ENCODE measurements at places on chromosomes 2 and 18.
A peak's percentile ranks its signal among the peaks of the same experiment; 100 is the strongest.

GRCh38 chr2:235092433-235093223 is 140.8 kb downstream of the SH3BP4 start:
- no peak overlapping the region for H3K27ac ChIP-seq
- H3K4me3 ChIP-seq: no peak overlapping the region
- no peaks in the 10 kb centered on the region for H3K4me1 ChIP-seq
- no peaks in the 10 kb centered on the region for H3K27me3 ChIP-seq
- H3K36me3 ChIP-seq: no peaks in the 10 kb centered on the region

DNA sequence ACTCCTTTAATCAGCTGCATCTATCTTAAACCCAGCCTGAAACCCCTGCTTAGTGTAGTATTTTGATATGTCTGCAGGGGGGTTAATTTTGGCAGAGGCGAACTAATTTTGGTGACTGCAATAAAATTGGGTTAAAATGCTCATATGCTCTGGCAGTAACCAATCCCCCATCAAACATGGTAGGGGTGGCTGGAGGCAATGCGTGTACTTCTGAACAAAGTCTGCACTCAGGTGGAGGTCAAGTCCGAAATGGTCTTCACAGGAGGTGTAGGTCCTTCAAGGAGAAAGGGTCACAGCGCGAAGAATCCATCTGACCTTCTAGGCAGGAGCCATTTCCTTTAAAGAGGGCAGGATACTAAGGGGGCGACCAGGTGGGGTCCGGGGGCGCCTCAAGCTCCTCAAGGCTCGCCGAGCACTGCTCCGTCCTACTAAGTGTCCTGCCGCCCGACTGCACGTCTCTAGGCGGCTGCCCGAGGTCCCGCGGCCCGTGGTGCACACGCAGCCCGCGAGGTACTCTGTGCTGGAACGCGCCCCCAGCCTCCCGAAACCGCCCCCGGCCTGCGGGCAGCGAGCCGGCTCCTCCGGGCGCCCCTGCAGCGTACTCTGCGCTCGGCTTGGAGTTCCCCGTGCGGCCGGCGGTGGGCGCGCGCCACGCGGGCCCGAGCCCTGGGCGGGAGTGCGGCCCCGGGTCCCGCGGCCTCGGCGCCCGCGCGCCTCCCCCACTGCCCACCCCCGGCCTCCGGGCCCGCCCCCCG is 1.7 kb upstream of the LDLRAD4 start:
- H3K4me1 ChIP-seq: peaks cover 6% of the 10 kb centered on the region
- DNase-seq: peak; percentile 80
- no peak overlapping the region for H3K27ac ChIP-seq
- H3K27me3 ChIP-seq: peaks cover 28% of the 10 kb centered on the region

GRCh38 chr2:189086710-189087109 is 92.9 kb downstream of the COL5A2 start:
- DNase-seq: no peak
- peaks cover 94% of the 10 kb centered on the region for H3K36me3 ChIP-seq
- H3K4me1 ChIP-seq: no peaks in the 10 kb centered on the region
- no peak overlapping the region for H3K27ac ChIP-seq

- DNase-seq: no peak
- no peaks in the 10 kb centered on the region for H3K36me3 ChIP-seq
- H3K27ac ChIP-seq: no peak overlapping the region
- no peaks in the 10 kb centered on the region for H3K4me1 ChIP-seq
- H3K27me3 ChIP-seq: no peaks in the 10 kb centered on the region
Observed at GRCh38 chr2:18312818-18313217, 247.6 kb downstream of the RDH14 start.

DNA sequence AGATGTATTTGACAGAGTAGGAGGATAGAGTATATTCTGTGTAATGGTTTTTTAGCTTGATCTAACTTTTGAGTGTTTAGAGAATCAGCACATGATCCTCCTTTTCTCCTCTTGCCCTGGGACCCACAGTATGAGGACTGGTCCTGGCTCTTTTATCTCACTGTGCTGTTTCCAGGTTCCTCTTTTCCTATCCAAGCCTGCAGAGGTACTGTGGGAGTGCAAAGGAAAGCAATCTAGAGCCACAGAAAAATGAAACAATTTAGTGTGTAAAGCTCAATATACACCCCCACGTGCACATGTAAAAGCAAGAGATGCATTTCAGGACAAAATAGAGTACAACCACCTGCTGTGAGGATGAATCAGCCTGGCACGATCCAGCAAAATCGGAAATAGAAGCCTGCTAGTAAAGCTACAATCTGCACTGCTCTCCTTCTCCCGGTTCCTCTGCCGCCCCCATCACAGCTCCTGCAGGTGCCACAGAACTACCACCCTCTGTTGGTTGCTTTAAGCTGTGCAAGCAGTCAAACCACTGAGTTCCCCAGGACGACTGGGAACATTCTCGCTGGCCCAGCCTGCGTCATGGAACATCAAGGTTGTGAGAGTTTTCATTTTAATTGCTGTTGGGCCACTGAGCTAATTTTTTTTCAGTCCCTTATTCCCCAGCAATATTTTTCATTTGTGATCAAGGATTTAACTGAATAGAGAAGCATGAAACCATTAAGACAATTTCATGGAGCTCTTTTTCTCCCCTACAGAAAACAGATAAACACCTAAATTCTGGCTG is 47.8 kb upstream of the MAPRE3 start:
- no peaks in the 10 kb centered on the region for H3K4me1 ChIP-seq
- no peak overlapping the region for H3K27ac ChIP-seq
- no peak overlapping the region for H3K4me3 ChIP-seq
- H3K27me3 ChIP-seq: no peaks in the 10 kb centered on the region
- H3K36me3 ChIP-seq: no peaks in the 10 kb centered on the region

DNA sequence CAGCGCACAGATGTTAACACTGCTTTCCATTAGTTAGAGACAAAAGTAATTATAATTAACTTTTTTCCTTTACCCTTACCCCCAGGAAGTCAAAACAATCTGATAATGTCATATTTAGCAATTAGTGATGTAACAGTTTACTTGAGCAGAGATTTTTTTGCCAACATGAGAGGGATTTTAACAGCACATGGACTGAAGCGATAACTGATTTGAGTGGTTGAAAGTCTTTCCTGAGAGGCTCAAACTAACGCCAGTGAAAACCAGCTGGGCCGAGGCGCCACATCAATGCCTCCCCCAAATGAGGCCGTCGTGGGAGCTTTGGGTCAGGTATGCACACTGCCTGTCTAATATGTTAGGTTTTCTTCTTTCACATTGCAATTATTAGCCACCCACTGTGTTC is 469.9 kb upstream of the SMIM21 start:
- H3K27ac ChIP-seq: no peak overlapping the region
- H3K36me3 ChIP-seq: no peaks in the 10 kb centered on the region
- no peaks in the 10 kb centered on the region for H3K4me1 ChIP-seq
- no peak for DNase-seq

- H3K27me3 ChIP-seq: no peaks in the 10 kb centered on the region
- H3K4me1 ChIP-seq: no peaks in the 10 kb centered on the region
- H3K27ac ChIP-seq: no peak overlapping the region
Observed at GRCh38 chr2:227308784-227309183, 16.3 kb upstream of the MFF start.

- H3K4me1 ChIP-seq: no peaks in the 10 kb centered on the region
- no peaks in the 10 kb centered on the region for H3K36me3 ChIP-seq
- DNase-seq: no peak
Observed at GRCh38 chr2:17322461-17322860, 195.8 kb downstream of the RAD51AP2 start.

DNA sequence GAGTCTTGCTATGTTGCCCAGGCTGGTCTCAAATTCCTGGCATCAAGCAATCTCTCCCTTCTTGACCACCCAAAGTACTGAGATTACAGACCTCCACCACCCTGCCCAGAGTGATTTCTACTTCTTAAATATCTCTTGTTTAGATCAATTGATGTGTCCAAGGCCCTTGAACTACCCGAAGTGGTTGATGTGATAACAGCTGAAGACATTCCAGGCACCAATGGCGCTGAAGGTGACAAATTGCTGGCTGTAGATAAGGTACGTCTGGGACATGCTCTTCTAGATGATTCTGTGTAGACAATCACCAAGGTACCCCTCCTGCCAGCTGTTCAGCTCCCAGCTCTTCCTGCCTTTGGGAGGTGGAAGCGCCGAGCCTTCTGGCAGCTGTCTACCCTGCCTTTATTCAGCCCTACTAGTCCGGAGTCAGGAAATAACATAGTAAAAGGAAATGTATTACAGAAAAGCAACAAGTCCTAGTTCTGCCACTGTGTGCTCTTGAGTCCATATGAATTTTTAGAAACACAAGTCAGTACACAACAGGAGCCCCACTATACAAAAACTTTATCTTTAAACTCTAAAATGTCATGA is 61.3 kb upstream of the BZW1 start:
- no peak overlapping the region for H3K27ac ChIP-seq
- no peaks in the 10 kb centered on the region for H3K27me3 ChIP-seq
- H3K4me1 ChIP-seq: peaks cover 6% of the 10 kb centered on the region
- H3K4me3 ChIP-seq: no peak overlapping the region
- DNase-seq: no peak

- peaks cover 3% of the 10 kb centered on the region for H3K4me1 ChIP-seq
- no peak overlapping the region for H3K27ac ChIP-seq
- no peak overlapping the region for H3K4me3 ChIP-seq
- H3K36me3 ChIP-seq: no peaks in the 10 kb centered on the region
- no peaks in the 10 kb centered on the region for H3K27me3 ChIP-seq
Observed at GRCh38 chr2:47719099-47719498, 63.8 kb upstream of the MSH6 start.

- peaks cover 2% of the 10 kb centered on the region for H3K4me1 ChIP-seq
- DNase-seq: no peak
- no peaks in the 10 kb centered on the region for H3K27me3 ChIP-seq
- H3K27ac ChIP-seq: no peak overlapping the region
Observed at GRCh38 chr2:48145845-48146452, 239.7 kb upstream of the FBXO11 start.

DNA sequence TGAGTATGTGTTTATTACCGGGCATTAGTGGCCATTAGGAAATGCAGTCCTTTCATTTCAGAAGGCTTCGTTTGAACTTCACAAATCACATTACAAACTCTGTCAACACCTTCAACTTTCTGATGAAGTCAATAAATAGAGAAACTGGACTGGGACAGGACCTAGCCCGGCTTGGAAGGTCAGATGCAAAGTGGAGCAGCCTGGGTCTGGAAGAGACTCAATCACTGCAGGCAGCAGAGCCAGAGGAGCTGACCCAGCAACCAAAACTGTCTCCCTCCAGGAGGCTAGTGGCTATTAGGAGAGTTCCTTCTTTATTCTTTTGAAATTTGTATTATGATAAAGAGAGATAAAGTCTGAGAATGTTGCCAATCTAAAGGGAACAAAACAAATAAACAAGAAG is 167.2 kb upstream of the SPOPL start:
- no peak overlapping the region for H3K4me3 ChIP-seq
- H3K27me3 ChIP-seq: no peaks in the 10 kb centered on the region
- H3K36me3 ChIP-seq: no peaks in the 10 kb centered on the region

DNA sequence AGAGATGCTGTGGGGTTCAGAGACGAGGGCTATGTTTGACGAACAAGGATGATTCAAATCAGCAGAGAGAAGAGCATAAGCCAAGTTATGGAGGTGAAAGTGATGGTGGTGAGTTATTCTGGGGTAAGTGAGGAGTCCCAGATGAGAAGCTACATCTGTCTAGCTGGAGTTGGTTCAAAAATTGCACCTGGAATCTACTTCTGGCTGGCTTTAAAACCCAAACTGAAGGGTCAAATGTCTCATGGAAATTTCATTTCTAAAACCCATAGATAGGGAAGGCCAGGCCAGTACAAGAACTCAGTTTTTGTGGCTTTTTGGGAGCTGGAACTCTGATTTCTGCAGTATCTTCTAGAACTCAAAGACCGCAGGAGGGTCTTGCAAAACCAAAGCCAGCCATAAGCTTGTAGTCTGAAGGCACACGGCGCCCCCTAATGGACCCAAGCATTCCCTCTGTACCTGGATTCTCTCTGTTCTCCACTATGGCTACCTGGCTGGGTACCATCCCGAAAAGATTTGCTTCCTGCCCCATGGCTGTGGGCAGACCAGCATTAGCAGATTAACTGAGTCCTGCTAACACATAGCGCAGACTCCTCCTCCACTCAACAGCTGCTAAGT is 229.1 kb upstream of the SLC14A2 start:
- H3K4me1 ChIP-seq: peaks cover 10% of the 10 kb centered on the region
- H3K27me3 ChIP-seq: no peaks in the 10 kb centered on the region
- no peak overlapping the region for H3K27ac ChIP-seq
- H3K4me3 ChIP-seq: no peak overlapping the region
- peak; percentile 90 for DNase-seq

DNA sequence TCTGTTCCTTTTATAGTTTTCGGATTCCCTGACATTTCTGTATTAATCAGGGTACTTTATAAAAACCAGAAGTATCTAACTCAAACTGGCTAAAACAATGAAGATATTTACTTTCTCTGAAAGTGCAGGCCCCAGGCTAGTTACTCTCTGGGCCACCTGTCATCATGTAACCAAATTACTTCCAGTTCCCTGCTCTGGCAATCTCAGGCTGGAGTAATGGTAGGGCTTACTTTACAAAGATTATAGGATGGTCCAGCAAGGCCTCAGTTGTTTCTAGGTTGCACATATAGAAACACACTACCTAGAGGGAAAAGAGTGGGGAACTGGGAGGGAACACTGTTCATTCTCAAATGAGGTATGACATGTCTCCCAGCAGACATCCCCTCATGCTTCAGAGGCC is 74.8 kb downstream of the CHST9 start:
- no peaks in the 10 kb centered on the region for H3K4me1 ChIP-seq
- peaks cover 4% of the 10 kb centered on the region for H3K36me3 ChIP-seq
- H3K27ac ChIP-seq: no peak overlapping the region
- no peaks in the 10 kb centered on the region for H3K27me3 ChIP-seq
- DNase-seq: no peak

GRCh38 chr2:175914846-175915245 is 87.2 kb downstream of the LNPK start:
- H3K27ac ChIP-seq: no peak overlapping the region
- no peak overlapping the region for H3K4me3 ChIP-seq
- H3K27me3 ChIP-seq: no peaks in the 10 kb centered on the region
- no peak for DNase-seq

- no peak for DNase-seq
- H3K4me1 ChIP-seq: peaks cover 2% of the 10 kb centered on the region
- H3K27me3 ChIP-seq: no peaks in the 10 kb centered on the region
- no peak overlapping the region for H3K4me3 ChIP-seq
- no peak overlapping the region for H3K27ac ChIP-seq
Observed at GRCh38 chr2:189293164-189293563, 113.6 kb upstream of the COL5A2 start.

DNA sequence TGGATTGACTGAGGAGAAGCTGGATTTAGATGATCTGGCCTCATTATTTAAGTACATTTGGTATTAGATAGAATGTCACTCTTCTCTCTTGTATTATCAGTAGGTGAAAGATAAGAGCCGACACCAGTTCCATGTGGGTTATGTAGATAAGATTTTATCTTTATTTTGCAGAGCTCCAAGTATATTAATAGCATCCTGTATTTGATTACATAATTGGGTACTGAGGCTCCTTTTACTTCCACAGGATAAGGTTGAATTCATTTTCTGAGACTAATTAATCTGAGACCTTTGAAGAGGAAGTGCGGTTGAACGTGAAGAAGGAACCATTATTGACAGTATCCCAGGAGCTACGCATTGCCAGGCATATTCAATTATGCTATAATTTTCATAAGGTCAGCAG is 32.8 kb upstream of the CD226 start:
- DNase-seq: no peak
- H3K4me3 ChIP-seq: no peak overlapping the region
- no peaks in the 10 kb centered on the region for H3K36me3 ChIP-seq
- peaks cover 3% of the 10 kb centered on the region for H3K4me1 ChIP-seq

All from endodermal cell (in vitro differentiated cells).